AG04450 (cell line): ENCODE measurements at places on chromosomes 7 and 10.

DNA sequence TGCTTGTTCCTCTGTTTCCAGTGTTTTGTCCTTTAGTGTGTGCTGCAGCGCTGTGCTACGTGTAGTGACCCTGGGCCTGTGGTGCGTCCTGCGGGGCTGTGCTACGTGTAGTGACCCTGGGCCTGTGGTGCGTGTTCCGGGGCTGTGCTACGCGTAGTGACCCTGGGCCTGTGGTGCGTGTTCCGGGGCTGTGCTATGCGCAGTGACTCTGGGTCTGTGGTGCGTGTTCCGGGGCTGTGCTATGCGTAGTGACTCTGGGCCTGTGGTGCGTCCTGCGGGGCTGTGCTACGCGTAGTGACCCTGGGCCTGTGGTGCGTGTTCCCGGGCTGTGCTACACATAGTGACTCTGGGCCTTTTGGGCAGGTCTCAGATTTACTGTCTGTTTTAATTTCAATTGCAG, 60.1 kb downstream of the INPP5A start:
- DNase-seq = no peak

DNA sequence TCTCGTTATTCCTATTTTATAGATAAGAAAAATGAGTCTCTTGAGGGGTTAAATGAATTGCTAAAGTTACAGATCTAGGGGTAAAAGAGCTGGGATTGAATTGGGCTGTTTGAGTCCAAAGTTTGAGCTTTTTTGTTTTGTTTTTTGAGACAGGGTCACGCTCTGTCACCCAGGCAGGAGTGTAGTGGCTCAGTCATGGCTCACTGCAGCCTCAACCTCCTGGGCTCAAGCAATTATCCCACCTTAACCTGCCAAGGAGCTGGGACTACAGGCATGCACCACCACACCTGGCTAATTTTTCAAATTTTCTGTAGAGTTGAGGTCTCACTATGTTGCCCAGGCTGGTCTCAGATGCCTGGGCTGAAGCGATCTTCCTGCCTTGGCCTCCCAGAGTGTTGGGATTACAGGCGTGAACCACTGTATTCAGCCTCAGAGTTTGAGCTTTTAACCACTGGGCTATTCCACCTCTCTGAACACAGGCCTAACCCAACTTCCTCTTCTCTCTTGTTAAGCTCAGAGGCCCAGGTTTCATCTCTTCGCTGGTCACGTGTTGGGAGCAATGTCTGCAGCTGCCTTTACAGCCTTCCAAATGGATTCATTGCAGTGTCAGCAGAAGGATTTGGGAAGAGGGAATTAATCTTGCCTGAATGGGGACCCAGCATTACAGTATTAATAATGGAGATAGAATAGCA, 8.0 kb downstream of the SUFU start:
- no peak for DNase-seq

- no peak for DNase-seq
Observed at GRCh38 chr7:129529643-129530042, 27.3 kb downstream of the SMKR1 start.

GRCh38 chr10:94225589-94225988, 137.2 kb downstream of the NOC3L start:
- DNase-seq = no peak

GRCh38 chr7:34143402-34143801, 238.1 kb downstream of the BMPER start:
- no peak for DNase-seq

DNA sequence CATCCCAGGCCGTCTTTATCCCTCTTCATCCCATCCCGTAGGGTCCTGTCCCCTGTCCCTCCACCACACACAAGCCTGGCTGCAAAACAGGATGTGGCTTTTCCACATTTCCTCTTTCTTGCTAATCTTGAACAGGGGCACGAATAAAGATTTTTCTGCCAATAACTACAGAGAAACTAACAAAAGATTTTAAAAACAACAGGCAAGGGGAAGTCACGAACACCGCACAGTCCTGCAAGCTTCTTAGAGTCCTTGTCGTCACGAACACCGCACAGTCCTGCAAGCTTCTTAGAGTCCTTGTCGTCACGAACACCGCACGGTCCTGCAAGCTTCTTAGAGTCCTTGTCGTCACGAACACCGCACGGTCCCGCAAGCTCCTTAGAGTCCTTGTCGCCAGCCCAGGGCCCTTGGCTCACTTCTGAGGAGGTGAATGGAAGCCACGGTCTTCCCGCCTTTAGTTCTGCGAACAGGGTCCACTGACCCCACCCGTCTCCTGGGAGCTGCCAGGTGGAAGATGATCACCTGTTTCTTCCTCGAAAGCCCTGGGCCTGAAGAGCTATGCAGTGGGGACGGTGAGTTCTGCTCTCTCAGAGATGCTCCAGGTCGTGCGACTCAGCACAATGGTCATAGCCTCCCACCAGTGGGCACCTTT, 10.3 kb upstream of the INSIG1 start:
- no peak for DNase-seq
